Activated T-helper 1 cell treated with anti-CD3 and anti-CD28 coated beads, Interleukin-2, amount 50 U/mL, for 16 hours (primary cell): ENCODE measurements at places on chromosomes 4 and X.

GRCh38 chrX:71096760-71097032, 1.0 kb downstream of the FOXO4 start:
- no peak for DNase-seq

GRCh38 chrX:134604701-134605311, 53.5 kb downstream of the PLAC1 start:
- DNase-seq, result no peak

DNA sequence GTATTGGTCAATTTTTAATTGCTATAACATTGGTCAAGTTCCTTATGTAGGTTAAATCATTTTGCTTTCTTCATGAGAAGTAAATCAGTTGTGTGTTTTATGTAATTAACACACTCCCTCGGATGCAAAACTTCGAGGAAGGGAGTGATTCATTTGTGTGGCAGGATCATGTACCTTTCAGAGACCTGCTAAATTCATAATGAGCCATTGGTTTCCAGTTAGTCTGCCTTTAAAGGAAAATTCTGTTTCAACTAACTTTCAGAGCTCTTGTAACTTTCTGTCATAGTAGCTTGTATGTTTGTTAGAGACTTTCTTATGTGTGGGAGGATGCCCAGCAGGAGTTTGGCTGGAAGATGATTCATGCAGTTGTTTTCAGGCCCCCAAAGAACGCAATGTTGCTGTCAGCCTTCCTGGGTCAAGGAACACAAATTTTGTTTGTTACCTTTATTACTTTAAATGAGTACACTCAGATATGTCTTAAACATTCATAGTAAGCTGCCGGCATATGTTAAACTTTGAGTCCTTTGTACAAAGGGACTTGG, 72.1 kb downstream of the GPR101 start:
- no peak for DNase-seq

DNA sequence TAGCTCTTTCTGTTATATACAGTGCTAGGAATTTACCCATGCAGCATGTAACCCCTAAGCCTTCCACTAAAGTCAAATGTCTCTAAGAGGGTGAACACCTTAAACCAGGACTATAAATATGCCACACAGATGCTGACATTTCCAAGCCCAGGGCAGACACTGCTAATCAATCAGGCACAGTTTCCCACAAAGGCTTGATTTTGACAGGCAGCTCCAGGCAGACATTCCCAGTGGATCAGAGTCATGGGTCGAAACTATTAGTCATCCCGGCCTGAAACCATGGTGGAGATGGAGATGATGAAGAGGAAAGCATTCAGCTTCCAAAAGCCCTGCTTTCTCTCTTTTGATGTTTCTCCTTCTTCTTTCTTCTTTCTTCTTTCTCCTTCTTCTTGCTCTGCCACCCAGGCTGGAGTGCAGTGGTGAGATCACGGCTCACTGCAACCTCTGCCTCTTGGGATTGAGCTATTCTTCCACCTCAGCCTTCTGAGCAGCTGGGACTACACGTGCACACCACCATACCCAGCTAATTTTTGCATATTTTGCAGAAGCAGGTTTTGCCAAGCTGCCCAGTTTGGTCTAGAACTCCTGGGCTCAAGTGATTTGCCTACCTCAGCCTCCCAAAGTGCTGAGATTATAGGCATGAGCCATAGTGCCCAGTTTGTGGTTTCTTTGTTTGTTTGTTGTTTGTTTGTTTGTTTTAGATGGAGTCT, 21.0 kb upstream of the SORCS2 start:
- no peak for DNase-seq

DNA sequence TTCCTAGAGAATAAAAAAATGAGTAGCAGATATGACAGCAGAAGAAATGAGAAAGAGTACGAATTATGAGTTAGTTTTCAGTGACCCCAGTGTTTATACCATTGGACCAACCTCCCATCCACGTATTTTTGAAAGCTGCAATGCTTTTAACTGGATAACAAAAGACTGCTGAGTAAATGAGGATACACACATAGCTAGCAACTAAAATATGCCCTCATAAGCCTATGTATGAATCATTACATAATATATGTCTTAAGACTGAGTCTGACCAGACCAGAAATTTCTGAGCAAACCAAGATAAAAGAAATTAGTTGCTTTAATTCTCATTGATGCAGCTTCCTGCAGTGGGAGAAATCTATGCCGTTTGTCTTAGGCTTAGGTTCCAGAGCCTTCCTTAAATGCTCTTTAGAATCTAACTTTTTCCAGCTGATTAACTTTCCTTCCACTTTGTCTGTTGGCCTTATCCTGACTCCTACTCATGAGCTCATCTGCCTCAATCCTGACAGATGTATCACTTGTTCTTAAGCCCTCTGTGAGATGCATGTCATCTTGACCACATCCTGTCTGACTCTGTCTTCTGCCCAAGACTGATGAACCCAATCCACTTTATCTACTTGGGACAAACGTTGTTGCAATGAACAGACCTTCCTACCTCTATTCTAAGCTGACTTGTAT, 301.4 kb upstream of the AADAT start:
- no peak for DNase-seq

DNA sequence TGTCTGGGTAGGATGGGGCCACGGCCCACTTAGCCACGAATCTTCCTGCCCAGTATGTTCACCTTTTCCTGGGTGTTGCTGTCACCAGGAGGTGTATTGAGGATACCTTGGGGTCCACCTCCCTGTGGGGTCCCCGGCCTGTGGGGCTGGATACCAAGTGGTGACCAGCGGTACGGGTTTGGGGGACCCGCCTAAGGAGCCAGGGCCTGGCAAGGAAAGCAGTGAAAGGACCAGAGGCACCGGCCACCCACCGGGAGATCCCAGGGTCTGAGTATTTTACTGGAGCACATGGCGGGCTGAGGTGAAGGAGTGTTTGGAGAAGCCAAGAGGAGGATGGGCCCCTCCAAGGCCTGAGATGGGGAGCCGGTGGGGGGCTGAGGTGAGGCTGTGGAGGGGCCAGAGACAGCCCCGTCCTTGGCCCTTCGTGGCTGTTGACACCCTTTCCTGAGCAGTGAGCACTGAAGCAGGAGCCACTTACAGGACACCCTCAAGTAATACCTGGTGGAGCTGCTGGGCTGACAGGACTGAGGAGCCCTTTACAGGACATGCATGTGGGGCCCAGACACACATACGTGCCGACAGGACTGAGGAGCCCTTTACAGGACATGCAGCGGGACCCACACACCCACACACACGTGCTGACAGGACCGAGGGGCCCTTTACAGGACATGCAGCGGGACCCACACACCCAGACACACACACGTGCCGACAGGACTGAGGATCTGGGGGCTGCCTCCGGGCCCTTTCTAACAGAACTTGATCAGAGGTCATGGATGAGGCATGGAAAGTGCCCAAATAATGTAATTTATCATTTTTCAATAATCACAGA, 38.4 kb downstream of the TMEM271 start:
- no peak for DNase-seq

DNA sequence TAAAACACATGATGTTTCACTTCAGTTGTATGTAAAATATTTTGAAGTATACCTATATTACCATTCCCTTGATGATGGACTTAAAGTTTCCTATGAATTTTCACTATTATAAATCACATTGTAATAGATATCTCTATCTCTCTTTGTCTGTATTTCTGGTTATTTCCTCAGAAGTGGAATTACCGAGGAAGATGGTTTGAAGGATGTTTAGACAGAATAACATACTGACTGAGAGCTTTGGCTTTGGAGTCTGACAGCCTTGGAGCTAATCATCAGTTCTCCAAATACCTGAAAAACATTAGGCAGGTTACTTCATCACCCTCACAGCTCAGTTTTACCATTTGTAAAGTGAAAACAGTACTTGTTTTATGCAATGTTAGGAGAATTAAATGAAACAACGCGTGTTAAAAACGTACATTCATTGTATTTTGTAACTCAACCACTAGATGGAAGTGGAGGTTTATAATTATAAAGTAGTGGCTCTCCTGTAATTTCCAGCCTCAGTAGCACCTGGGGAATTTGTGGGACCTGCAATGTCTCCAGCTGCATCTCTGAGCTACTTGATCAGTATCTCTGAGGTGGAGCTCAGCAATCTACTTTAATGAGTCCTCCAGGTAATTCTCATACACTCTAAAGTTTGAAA, 14.3 kb downstream of the JCHAIN start:
- DNase-seq, result no peak

DNA sequence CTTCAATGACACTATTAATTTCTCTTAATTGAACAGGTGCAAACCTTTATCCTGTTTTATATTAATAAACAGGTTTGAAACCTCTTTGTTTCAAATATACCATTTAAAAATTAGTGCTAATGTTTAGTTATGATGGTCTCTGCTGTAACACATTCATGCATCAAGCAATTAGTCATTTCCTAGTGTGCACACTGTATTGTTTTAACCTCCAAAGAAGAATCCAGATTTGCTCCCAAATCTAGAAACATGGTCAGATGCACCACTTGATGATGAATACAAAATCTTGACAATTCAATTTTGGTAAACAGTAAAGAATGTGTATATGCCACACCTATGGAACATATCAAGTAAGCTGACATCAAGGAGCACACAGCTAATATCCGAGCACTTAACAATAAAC, 157.1 kb downstream of the TRIML1 start:
- DNase-seq, result no peak

DNA sequence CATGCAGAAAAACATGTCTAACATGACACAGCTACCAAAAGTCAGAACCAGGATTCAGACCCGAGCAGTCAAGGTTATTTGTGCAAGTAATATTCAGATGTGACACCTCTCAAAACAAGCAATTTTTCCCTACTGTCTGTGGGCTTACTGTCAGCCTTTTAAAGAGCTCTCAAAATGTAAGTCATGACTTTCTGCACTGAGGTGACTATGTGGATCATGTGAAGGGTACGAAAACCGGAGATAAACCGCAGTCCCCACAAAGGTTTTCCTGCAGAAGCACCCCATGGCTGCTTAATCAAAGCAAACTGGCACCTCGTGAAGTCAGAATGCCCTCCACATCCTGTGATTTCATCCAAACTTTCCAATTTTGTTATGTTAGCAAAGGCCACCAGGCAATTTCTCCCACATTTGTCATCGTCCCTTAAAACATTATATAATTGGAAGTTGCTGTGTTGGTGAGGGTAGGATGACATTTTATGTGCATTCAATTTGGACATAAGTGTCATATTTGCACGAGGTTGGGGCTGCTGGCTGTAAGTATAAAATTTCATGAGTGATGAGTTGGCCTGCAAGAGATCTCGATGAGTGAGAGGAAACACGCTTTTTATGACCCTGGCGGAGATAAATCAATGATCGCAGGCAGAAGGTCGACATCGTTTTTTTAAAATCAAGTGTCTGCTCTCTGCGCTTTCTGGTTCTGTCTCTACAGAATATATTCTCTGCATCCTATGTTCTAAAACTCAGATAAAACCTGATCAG, 161.2 kb downstream of the STK32B start:
- no peak for DNase-seq

DNA sequence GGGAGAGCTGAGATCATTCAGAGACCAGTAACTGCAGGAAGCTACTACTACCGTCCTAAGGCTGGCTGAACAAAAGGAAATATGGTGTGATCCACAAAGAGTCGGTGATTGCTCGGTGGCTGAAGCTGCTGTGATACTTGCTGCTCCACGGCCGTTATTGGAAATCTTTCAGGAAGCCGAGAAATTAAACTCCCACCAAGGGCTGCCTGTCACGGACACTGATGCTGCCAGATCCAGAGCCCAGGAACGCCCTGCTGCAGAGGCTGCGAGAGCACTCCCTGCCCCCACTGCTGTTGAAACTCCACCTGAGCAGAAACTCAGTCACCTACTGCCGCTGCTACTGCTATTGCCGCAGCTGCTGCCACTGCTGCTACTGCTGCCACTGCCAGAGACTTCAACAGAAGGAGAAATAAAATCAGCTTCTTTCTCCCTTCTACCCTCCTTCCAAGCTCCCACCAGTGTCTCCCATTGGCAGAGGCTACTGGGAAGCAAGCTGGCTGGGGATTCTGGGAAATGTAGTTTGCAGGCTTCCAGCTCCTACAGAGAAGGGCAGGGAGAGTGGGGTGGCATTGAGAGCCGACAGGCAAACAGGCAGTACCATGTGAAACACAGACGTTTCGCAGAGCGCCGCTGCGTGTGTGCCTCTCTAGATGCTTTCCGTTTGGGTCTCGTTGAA, 126.0 kb upstream of the ENPP6 start:
- DNase-seq, result no peak

DNA sequence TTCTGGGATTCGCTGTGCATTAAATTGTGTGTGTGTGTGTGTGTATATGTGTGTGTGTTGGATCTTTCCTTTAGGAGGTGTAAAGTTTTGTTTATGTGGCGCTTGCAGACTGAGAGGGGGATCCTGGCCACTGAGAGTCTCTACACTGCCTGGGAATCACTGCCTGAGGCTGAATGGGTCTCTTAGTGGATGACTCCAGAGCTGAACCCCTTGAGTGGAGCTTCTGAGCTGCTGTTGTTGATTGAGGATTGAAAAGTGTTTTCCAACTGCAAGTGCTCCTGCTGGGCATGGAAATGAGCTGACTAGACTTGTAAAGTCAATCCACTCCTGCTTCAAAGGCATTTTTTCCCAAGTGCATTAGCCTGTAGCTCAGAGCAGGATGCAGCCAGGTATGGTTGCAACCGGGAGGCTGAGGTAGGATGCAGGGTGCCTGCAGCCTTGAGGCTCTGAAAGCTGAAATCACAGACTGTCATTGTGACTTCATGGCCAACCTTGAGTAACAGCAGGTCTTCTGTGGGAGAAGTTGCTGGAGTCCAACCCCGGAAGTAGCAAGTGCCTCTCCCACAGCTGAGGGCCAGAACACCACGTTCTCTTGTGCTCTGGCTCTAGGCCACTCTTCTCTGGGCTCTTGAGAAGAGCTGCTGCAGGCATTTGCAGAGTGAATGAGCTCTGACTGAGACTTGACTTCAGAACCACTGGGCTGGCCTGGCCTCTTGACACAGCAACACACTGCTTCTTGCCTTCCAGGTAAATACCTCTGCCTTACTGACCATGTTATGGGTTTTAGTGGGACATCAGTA, at the start of gene TBX22:
Gene TBX22 (plus strand): TSS at position 613 of the 800 bp plus-strand sequence. CDS start 7,517 bp downstream, outside the sequence.
- DNase-seq, result no peak

DNA sequence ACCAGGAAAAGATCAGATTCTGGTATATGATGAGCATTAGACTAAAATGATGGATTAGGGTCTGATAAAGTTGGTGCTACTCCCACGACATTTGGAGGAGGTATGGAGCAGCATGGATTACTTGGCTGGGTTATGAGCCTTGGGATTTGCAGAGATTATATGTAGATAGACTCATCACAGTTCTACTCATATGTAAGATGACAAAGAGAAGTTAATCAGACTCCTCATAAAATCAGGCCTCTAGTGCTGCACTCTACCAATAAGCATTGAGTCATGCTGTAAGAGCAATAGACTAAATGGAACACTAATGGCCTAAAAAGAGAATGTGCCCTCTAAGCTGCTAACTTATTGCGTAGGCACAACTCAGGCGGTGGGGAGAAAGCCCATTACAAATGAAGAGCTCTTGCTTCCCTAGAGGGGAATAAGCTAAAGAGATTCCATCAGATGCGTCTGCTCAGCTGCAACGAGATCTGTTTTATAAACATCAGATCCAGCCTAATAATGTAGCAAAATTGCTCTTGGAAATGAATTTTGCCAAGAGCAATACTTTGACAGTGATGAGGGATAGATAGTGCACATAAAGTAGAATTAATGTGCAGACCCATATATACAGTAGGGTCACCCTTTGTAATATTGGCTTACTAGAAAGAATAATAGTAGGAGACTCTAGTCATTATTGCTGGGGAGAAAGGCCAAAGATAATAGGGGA, 17.5 kb downstream of the LIAS start:
- DNase-seq, result no peak
